Urinary bladder (tissue), 4 donors: ENCODE measurements at places on chromosomes 2 and 18. TPM values are rescaled to one million over a fixed set of nuclear protein-coding genes. Genes with fewer than 3 reads are reported as not detected.

KYNU gene
- 2.3 TPM for polyA plus RNA-seq

ANKRD30BL gene
- polyA plus RNA-seq, result not detected

DSC1 gene
- polyA plus RNA-seq, result not detected

ATP8B1 gene
- 20.1 TPM for polyA plus RNA-seq

PROKR1 gene
- 0.06 TPM for polyA plus RNA-seq

GPD2 gene
- 7.9 TPM for polyA plus RNA-seq

TLX2 gene
- 0.51 TPM for polyA plus RNA-seq

FIGN gene
- 1.5 TPM for polyA plus RNA-seq

IL1A gene
- polyA plus RNA-seq, result 1.3 TPM

CRYBA2 gene
- polyA plus RNA-seq, result not detected

RGPD4 gene
- polyA plus RNA-seq, result 0.03 TPM

TNFAIP6 gene
- polyA plus RNA-seq, result 1.7 TPM

COL3A1 gene
- polyA plus RNA-seq, result 1,351 TPM

RAB6C gene
- 0.08 TPM for polyA plus RNA-seq

CNGA3 gene
- 0.15 TPM for polyA plus RNA-seq

ASB18 gene
- not detected for polyA plus RNA-seq

NOSTRIN gene
- polyA plus RNA-seq, result 10.6 TPM

C1D gene
- polyA plus RNA-seq, result 31.2 TPM
